ENCODE measurements at places on chromosomes 6 and 20.

DNA sequence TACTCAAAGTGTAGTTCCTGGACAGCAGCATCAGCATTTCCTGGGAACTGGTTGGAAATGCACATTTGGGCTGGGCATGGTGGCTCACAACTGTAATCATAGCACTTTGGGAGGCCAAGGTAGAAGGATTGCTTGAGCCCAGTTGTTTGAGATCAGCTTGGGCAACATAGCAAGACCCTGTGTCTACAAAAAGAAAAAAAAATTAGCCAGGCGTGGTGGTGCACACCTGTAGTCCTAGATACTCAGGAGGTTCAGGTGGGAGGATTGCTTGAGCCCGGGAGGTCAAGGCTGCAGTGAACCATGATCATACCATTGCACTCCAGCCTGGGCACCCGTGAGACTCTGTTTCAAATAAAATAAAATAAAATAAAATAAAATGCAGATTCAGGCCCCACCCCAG, 156.2 kb downstream of the CDC5L start:
- no peak for DNase-seq

DNA sequence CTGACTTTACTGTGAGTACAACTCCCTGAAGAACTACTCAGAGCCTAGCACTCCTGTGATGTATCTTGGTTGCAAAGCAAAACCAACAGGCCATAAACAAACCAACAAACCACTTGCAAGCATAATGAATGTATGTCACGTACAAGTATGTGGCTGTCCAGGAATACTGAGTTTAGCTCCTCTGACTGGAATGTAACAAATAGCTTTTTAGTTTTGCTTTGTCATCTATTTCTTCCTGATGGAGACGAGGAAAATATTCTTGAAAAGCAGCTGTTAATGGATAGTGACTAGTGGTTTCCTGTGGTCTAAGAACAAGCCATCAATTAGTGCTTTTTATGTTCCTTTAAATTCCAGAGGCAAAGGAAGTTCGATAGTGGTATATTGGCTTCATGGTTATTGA, 101.9 kb upstream of the LY86 start:
- DNase-seq, result no peak

- no peak for DNase-seq
Measured at GRCh38 chr6:125754566-125754965, 5.1 kb downstream of the HEY2 start.

DNA sequence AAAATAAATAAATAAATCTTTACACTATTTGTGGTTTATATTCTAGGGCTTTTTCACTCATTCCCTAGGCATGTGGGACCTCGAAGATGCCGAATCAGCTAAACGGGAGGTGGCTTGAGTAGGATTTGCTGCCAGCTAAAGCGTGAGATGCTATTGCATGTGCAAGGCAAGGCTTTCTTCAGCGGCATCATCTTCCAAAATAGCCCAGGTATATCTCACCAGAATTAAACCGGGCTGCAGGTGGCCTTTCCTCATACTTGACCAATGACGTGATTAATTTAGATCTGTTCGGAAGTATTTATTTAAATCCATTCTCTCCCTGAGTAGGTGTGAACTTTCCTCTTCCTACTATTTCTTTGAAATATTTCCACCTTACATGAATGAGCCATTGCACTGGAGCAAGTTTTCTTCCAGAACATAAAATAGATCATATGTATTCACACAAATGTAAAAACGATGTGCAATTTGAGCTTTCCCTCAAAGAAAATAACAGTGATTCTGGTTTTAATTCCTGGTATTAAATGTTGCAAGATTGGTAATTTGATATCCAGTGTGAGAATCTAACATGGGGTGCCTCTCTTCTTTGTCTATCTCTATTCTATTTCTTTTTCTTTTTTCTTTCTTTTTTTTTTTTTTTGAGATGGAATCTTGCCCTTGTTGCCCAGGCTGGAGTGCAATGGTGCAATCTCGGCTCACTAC, 24.3 kb upstream of the ZNF217 start:
- DNase-seq, result no peak

DNA sequence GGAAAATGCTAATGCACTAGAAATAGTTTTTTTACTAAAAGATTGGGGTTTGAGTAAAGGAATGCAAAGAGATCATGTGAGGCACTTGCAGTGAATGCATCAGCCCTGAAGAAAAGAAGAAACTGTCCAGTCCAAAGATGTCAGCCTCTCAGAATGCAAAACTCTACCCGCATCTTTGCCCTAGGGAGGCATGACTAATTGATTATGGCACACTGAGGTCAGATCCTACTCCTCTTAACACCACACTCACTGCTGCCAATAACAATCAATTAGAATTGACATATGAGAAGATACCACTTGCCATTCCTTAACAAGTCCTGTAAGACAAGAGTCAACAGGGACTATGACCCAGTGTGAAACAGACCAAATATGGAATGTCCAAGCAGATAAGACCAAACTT, 262.3 kb upstream of the PLN start:
- peak; percentile 53 for DNase-seq

- no peak for DNase-seq
Measured at GRCh38 chr6:145469021-145469420, 266.3 kb downstream of the EPM2A start.

- no peak for DNase-seq
Measured at GRCh38 chr6:79599725-79600259, 31.3 kb upstream of the SH3BGRL2 start.

- DNase-seq, result no peak
Measured at GRCh38 chr6:46787871-46788540, 5.2 kb upstream of the MEP1A start.

GRCh38 chr6:47983491-47983890, 127.5 kb downstream of the PTCHD4 start:
- DNase-seq, result no peak

DNA sequence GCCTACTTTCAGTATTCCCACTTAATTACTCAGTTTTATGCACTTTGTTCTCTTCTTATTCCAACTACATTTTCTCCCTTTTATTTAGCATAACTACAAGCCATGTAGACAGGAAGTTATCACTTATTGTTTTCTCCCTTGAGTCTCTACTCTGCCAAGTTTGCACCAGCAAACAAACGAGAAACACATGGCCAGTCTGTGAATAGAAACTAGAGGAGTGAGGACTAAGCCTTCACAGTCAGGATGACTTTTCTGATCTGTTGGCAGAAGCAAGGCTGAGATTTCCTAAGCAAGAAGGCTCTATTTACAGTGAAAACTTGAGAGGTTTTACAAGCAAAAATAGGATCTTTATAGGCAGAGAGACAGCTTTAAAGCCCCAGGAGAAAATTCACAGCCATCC, 69.8 kb upstream of the TINAG start:
- DNase-seq, result peak; percentile 77

- DNase-seq, result no peak
Measured at GRCh38 chr6:72446430-72446829, 175.4 kb upstream of the KCNQ5 start.

DNA sequence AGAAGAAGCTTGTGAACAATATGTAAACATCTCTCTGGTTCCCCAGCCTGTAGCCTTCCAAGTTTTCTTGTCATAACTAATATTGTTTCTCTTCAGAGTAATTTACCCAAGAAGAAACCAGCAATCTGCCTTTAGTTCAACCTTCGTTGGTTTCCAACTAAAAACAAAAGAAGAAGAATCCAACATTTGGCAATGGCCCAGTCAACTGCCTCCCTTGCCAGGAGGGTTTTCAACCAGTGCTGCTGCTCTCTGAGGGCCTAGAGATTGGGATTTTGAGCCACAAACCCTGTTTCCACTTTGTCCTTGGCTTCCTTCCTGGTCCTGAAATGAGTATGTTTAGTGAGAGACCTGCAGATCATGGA, 395.8 kb upstream of the CNR1 start:
- DNase-seq, result no peak

DNA sequence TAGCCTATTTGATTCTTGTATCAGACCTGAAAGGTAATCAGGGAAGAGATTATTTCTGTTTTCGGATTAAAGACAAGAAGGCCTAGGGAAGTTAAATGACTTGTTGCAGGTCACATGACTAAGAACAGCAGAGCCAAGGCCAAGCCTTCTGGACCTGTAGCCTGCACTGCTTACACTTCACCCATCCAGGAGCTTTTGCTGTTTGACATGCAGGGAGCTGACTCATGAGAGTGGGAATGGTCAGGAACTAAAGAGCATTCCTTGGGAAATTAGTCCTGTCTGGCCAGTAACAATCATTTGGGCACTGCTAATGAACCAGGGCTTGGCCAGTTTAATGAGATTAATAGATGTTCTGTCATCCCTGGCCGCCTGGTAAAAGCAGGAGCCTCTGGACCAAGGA, 46.8 kb downstream of the EIF2S2 start:
- no peak for DNase-seq

GRCh38 chr6:92538275-92538674, 881.1 kb downstream of the EPHA7 start:
- no peak for DNase-seq

DNA sequence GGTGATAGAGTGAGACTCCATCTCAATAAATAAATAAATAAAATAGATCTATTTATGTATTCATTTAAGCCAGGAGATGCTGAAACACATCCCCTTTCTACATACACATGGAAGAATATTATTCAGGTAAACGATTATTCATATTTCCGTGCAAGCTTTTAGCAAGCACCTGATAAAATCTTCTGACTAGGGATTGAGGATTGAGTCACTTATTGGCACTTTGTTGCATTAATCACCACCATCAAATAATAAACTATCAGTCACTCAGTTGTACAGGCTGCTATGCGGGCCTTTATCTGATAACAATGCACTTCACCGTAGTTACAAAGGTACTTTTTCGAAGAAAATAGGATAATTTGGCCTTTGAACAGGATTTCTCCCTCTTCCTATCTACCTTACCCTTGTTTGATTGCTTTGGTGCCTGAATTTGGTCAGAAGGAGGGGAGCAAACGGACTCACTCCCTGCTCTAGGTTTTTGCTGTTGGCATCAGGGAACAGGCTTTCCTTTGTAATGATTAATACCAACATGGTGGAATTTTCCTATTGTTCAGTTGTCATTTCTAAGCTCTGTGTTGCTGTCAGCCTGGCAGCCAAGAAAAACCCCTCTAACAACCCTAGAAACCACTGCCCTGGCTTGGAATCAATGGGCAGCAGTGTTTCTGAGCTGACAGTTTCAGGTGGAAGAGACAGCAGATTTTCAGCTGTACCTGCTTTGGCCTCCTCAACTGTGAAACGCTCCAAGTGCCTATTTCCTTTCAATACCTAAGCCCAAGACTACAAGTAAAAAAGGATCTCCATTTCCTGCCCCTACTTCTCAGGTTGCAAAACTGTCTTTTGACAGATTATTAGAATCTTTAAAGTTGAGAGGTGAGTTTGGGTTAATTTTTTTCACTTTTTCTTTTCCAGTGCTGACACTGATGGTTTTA, 63.0 kb downstream of the MYB start:
- DNase-seq, result no peak

GRCh38 chr6:42173101-42173500, at the start of gene GUCA1A:
Gene GUCA1A, plus strand, starts transcription at chr6:42173364. Its CDS starts 250 bp downstream, at chr6:42173614.
- DNase-seq, result no peak

DNA sequence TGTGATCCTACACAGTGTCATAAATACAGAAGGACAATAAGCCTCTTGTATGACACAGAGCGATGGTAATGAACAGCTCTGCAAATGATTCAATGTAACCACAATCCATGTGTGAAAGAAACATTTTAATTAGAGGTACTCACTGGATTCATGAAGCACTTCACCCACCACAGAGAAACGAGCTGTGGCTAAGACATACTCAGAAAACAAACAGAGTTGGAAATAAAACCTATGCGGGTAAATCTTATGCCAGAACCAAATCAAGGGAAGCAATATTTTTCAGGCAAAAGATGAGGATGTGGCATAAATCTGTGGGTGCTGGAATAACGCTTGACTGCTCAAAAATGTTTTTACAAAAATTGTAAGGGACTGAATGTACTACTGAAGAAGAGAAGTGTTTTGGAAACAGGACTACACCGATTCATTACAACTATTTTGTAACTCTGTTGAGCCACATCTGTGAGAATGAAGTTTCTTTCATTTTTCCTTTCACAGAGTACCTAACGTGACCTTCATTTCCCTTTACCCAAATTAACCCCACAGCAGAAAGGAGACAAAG, 112.1 kb downstream of the WDR27 start:
- DNase-seq, result no peak

- no peak for DNase-seq
Measured at GRCh38 chr6:52155791-52156576, 30.2 kb upstream of the IL17A start.

- no peak for DNase-seq
Measured at GRCh38 chr6:41596807-41597206, 41.5 kb upstream of the MDFI start.

- peak; percentile 97 for DNase-seq
Measured at GRCh38 chr6:165850434-165851019, 187.5 kb upstream of the PDE10A start.

- DNase-seq, result peak; percentile 59
Measured at GRCh38 chr20:11216451-11217314, 542.9 kb upstream of the JAG1 start.

DNA sequence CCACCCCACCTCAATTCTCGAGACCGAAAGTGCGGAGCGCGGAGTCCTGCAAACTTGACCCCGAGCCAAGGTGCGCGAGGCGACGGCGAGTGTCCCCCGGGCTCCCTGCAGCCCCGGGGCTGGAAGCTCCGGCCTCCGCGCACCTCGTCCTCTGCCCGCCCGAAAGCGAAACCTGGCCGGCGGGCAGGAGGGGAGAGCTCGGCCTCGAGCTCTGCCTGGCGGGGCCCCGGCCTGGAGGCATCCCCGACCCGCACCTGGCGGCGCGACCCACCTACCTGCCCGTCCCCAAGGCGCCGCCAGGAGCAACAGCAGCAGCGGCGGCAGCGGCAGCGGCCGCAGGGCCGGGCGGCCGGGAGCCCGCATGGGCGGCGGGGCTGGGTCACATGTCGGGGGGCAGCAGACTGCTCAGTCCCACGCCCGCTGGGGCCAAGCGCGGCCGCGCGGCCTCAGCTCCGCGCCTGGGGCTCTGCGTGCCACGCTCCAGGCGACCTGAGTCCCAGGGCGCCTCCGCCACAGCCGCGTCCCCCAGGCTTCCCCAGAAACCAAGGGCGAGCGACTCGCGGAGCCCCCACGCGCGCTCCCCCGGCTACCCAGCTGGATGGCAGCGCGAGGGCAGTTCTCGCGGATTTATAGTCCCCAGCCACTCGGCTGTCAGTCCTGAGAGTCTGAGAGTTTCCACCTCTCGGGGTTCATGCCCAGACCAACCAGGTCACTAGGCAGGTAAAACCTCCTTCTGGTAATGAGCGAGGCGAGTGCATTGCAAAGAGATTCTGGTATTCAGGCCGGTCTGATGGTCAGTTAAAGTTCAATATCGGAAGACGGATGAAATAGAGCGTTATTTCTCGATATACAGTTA, at the start of gene IL20RA:
IL20RA (minus strand) TSS at position 600 of the 856 bp plus-strand sequence; CDS start at position 363, 237 bp downstream.
- DNase-seq, result peak; percentile 87

DNA sequence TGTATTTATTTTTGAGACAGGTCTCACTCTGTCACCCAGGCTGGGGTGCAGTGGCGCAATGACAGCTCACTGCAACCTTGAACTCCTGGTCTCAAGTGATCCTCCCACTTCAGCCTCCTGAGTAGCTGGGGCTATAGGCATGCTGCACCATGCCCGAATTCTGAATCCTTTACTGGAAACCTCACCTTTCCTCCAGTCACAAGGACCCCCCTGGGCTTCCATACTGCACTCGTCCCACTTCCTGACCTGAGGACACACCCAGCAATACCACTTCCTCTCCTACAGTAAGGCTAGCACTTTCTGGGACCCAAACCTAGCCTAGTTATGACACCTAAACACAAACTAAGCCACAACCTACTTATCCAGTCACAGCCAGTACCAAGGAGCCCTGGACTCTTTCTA, 68.2 kb downstream of the FAM217A start:
- DNase-seq, result no peak

GRCh38 chr20:8844179-8844578, 224.7 kb upstream of the PLCB4 start:
- no peak for DNase-seq

GRCh38 chr20:49747707-49748524, 34.2 kb upstream of the B4GALT5 start:
- DNase-seq, result peak; percentile 64
